ENCODE measurements at places on chromosomes 7 and 10.

- no peak for DNase-seq
Measured at GRCh38 chr10:16648366-16648765, 126.7 kb upstream of the C1QL3 start.

- no peak for DNase-seq
Measured at GRCh38 chr7:142188154-142188553, 69.7 kb downstream of the PRSS58 start.

GRCh38 chr7:26612742-26613141, 251.6 kb downstream of the SKAP2 start:
- DNase-seq = no peak

- no peak for DNase-seq
Measured at GRCh38 chr10:1687623-1688150, 49.6 kb downstream of the ADARB2 start.

Measured in NCI-H2081 (cell line).